ENCODE measurements at places on chromosomes 6 and 20.

GRCh38 chr6:11702089-11702488, 76.5 kb downstream of the ADTRP start:
- DNase-seq, result no peak

DNA sequence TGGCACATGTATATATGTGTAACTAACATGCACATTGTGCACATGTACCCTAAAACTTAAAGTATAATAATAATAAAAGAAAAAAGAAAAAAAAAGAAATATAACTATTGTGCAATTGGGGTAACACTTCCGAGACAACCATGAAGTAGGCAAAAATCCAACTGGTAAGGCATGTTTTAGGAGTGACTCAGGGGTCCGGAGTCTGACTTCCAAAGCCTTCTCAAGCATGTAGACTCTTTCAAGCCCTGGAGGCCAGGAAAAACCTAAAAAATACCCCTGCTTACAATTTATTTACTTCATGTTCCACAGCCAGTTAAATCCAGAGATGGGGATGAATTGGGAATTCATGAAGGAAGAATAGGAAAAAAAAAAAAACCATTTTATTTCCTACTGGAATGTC, 161.3 kb upstream of the PHACTR1 start:
- DNase-seq, result no peak

- DNase-seq, result no peak
Measured at GRCh38 chr20:906703-907270, 9.3 kb downstream of the ANGPT4 start.

- no peak for DNase-seq
Measured at GRCh38 chr6:52529311-52529710, 47.5 kb downstream of the TRAM2 start.

- DNase-seq, result no peak
Measured at GRCh38 chr6:14396826-14397517, 279.4 kb downstream of the CD83 start.

GRCh38 chr20:24158281-24158680, 169.7 kb upstream of the GGTLC1 start:
- DNase-seq, result no peak

DNA sequence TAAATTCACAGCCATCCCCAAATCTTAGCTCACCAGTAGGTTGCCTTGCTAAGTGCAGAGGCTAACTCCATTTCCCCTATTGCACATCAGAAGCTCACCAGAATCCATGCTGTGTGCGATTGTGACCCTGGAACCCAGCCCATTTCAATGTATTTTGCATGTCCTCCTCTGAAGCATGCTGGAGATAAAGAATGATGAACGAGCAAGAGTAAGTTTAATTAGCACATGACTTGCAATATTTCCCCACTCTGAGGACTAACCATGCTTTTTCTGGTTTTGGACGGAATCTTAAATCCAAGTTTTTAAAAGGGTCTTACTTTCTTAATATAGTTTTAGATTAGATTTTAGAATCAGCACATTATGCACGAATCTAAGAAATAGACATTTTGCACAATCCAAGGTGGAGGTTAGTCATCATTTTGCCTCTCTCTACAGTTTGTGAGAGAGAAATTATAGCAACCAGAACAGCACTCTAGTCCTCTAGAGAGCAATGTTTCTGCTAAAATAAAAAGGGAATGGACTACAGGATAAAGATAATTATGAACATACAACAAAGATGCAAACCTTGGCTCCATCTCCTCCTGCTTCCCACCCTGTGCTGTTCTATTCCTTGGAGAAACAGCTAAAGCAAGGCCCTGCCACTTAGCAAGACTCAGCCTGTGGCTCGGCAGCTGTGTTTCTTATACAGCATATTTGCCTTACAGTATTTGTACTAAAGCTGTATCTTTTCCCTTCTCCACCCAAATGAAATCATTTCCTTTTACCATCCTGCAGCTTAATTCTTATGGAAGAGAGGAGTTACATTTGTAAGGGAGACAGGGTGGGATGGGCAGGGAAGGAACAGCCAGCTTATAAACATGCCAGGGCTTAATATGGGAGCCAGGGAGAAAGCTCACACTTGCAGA, 24.9 kb upstream of the LAMA4 start:
- DNase-seq, result no peak

DNA sequence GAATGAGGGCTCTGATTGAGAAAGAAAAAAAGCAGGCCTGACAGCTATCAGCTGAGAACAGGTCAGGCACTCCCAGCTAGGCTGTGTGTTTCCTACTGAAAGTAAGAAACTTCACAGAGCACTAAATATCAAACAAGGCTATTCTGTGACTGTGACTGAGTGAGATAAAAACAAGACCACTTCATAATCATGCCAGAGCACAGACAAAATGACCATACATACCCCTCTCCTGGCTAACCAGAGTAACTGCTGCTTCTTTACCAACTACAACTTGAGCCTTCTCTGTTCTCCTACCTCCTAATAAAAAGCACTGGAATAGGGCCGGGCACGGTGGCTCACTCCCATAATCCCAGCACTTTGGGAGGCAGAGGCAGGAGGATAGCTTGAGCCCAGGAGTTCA, 6.8 kb upstream of the BTN1A1 start:
- DNase-seq, result no peak

All from activated CD4-positive, alpha-beta T cell treated with anti-CD3 and anti-CD28 coated beads for 1 hour (primary cell).